Calu3 (cell line): ENCODE measurements at places on chromosomes 16 and 17.

DNA sequence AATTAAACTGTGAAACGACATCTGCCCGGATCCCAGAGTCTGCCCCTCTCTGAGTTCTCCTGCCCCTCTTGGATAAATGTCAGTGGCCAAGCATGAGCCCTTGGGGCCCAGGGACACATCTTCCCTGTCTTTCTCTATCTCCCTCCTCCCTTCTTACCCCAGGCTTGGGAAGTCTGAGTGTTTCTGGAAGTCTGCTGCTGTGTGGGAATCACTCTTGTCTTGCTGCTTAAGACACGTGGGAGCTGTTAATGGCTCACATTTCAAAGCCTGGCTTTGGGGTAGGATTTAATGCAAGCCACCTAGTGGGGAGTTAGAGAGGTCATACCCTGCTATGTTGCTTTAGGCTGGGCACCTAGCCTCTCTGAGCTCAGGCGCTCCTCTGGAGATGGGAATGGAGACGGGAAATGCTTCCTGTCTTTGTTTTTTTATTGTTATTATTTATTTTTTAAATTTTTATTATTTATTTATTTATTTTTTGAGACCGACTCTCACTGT, 218.5 kb upstream of the CIBAR2 start:
- peaks cover 8% of the 10 kb centered on the region for H3K36me3 ChIP-seq
- DNase-seq = peak; percentile 47
- H3K4me1 ChIP-seq = peaks cover 18% of the 10 kb centered on the region
- no peak overlapping the region for H3K27ac ChIP-seq
- H3K27me3 ChIP-seq = peaks cover 92% of the 10 kb centered on the region

- H3K36me3 ChIP-seq = no peaks in the 10 kb centered on the region
- DNase-seq = peak; percentile 54
- H3K4me3 ChIP-seq = no peak overlapping the region
Observed at GRCh38 chr17:62892870-62893338, 73.1 kb upstream of the TANC2 start.

GRCh38 chr17:61209106-61209439, 190.6 kb upstream of the TBX2 start:
- no peaks in the 10 kb centered on the region for H3K36me3 ChIP-seq
- no peak overlapping the region for H3K27ac ChIP-seq
- H3K4me3 ChIP-seq = no peak overlapping the region
- H3K27me3 ChIP-seq = no peaks in the 10 kb centered on the region
- peaks cover 9% of the 10 kb centered on the region for H3K4me1 ChIP-seq

GRCh38 chr17:492022-492413, 139.4 kb upstream of the RPH3AL start:
- H3K27me3 ChIP-seq = peaks cover 20% of the 10 kb centered on the region
- no peak overlapping the region for H3K27ac ChIP-seq
- no peak for DNase-seq
- no peak overlapping the region for H3K4me3 ChIP-seq

DNA sequence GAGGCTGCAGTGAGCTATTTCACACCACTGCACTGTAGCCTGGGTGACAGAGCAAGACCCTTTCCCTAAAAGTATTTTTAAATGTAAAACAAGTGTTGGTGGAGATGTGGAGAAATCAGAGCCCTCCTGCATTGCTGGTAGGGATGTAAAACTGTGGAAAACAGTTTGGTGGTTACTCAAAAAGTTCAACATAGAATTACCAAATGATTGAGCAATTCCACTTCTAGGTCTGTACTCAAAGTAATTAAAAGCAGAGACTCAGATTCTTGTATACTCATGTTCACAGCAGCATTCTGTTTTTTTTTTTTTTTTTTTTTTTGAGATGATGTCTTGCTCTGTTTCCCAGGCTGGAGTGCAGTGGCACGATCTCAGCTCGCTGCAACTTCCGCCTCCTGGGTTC, 141.8 kb downstream of the PITPNC1 start:
- no peak overlapping the region for H3K27ac ChIP-seq
- H3K4me3 ChIP-seq = no peak overlapping the region
- peaks cover 7% of the 10 kb centered on the region for H3K27me3 ChIP-seq
- no peak for DNase-seq
- no peaks in the 10 kb centered on the region for H3K36me3 ChIP-seq

- no peaks in the 10 kb centered on the region for H3K27me3 ChIP-seq
- H3K36me3 ChIP-seq = no peaks in the 10 kb centered on the region
- no peak overlapping the region for H3K4me3 ChIP-seq
- no peak for DNase-seq
- no peak overlapping the region for H3K27ac ChIP-seq
- peaks cover 9% of the 10 kb centered on the region for H3K4me1 ChIP-seq
Observed at GRCh38 chr17:9824094-9824493, 1.6 kb upstream of the GLP2R start.

GRCh38 chr16:78735337-78735736, 635.9 kb downstream of the WWOX start:
- H3K36me3 ChIP-seq = no peaks in the 10 kb centered on the region
- no peaks in the 10 kb centered on the region for H3K4me1 ChIP-seq
- no peak overlapping the region for H3K4me3 ChIP-seq
- no peak for DNase-seq

- no peaks in the 10 kb centered on the region for H3K27me3 ChIP-seq
- H3K4me3 ChIP-seq = no peak overlapping the region
- no peak for DNase-seq
- H3K27ac ChIP-seq = no peak overlapping the region
- peaks cover 6% of the 10 kb centered on the region for H3K36me3 ChIP-seq
- H3K4me1 ChIP-seq = no peaks in the 10 kb centered on the region
Observed at GRCh38 chr16:17343728-17344127, 127.0 kb downstream of the XYLT1 start.

GRCh38 chr17:43597624-43598356, 51.6 kb upstream of the ETV4 start:
- H3K4me1 ChIP-seq = no peaks in the 10 kb centered on the region
- no peaks in the 10 kb centered on the region for H3K36me3 ChIP-seq
- H3K4me3 ChIP-seq = no peak overlapping the region
- no peak overlapping the region for H3K27ac ChIP-seq

- H3K4me1 ChIP-seq = peaks cover 31% of the 10 kb centered on the region
- peaks cover 3% of the 10 kb centered on the region for H3K36me3 ChIP-seq
- H3K27me3 ChIP-seq = peaks cover 23% of the 10 kb centered on the region
- no peak overlapping the region for H3K27ac ChIP-seq
Observed at GRCh38 chr17:29043539-29044145, 701 bp downstream of the PIPOX start.

DNA sequence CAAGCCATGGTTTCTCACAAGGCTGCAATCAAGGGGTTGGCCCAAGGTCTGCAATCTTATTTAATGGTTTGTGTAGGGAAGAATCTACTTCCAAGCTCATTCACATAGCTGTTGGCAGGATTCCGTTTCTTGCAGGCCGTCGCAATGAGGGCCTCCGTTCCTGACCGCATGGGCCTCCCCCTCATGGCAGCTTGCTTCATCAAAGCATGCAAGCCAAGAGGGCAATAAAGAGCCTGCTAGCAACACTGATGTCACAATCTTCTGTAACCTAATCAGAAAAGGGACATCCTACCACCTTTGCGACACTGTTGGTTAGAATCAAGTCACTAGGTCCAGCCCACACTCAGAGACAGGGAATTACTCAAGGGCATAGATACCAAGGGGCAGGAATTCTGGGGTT, 95.5 kb downstream of the CCT6B start:
- H3K36me3 ChIP-seq = no peaks in the 10 kb centered on the region
- H3K4me3 ChIP-seq = no peak overlapping the region
- peaks cover 97% of the 10 kb centered on the region for H3K27me3 ChIP-seq
- no peaks in the 10 kb centered on the region for H3K4me1 ChIP-seq
- DNase-seq = no peak
